ENCODE measurements at places on chromosomes 4 and X. TPM values are rescaled to one million over a fixed set of nuclear protein-coding genes. Genes with fewer than 3 reads are reported as not detected.

GRCh38 chrX:13216139-13216538, 103.7 kb downstream of the ATXN3L start:
- H3K4me1 ChIP-seq = peaks cover 2% of the 10 kb centered on the region
- no peak for DNase-seq
- H3K27me3 ChIP-seq = no peaks in the 10 kb centered on the region
- H3K36me3 ChIP-seq = no peaks in the 10 kb centered on the region
- H3K27ac ChIP-seq = no peak overlapping the region

DNA sequence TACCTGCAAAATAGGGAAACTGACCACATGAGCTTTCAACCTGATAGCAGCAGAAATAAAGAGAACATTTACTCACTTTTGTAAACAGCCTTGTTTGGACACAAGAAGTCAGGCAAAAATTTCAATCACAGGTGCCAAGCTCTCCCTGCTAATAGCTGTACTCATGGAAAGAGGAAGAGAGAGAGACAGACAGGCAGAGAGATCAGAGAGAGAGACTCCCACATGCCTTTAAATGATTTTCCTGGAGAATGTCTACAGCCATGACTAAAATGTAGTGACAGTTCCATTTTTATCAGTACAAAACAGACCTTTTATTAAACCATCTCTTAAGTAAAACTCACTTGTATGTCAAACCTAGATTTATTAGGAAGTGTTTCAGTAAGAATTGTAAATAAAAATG, 752.9 kb downstream of the TRAM1L1 start:
- no peak overlapping the region for H3K27ac ChIP-seq
- no peak for DNase-seq
- H3K27me3 ChIP-seq = no peaks in the 10 kb centered on the region

DNA sequence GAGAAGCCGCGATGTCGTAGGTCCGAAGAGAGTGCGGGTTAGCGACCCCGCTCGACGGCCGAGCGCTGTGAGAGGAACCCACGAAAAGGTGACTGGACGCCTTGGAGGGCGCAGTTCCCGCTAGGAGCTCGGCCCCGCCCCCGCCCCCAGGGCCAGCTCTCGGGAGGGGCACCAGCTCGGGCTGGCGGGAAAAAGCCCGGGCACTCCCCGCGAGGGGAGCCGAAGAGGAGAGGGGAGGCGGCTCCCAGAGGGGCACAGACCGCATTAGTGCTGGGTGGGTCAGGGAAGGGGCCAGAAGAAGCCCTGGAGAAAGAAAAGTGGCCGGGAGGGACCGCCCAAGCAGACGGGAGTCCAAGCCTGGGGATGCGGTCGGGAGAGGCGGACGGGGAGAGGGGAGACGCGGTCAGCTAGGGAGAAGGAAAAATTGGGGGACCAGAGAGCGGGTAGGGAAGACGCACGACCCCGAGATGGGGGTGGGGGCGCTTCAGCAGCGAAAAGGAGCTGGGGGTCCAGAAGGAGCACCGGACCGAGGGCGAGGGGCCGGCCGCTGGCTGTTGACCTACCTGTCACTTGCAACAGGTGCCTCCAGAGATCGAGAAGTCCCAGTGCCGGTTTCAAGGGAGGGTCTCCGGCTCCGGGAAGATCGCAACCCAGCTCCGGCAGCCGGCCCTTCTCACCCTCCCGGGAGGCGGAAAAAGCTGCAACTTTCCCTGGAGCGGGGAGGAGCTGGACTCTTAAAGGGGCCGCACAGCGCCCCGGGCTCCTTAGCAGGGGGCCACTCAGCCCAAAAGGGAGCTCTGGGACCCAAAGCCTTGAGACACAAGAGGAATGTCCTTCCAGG, at the start of gene SYTL4:
Gene SYTL4 (minus strand): TSS at position 681 of the 841 bp plus-strand sequence. CDS start 30,084 bp downstream, outside the sequence.
- no peaks in the 10 kb centered on the region for H3K4me1 ChIP-seq
- no peak for DNase-seq
- no peaks in the 10 kb centered on the region for H3K36me3 ChIP-seq
- no peak within 1 kb of the TSS for H3K4me3 ChIP-seq
- H3K27ac ChIP-seq = no peak within 1 kb of the TSS
- peaks cover 64% of the 10 kb centered on the region for H3K27me3 ChIP-seq

DNA sequence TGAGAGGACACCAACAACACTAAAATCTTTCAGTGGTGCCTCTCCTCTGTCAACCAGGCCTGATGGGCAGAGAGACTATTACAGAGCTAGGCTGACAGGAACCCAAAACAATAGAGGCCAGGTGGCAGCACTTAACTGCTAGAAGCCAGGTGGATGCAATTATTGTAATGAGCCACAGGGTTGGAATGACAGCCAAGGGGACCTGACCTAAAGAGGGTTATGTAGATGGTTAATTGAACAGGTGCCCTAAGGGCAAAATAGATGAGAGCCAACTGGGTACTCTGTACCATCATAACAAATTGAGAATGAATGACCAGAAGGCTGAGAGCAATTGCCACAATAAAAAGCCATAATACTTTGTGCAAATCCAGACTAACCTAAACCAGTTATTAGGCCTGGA, 24.7 kb upstream of the FRAS1 start:
- H3K4me3 ChIP-seq = no peak overlapping the region
- peaks cover 4% of the 10 kb centered on the region for H3K27me3 ChIP-seq
- no peaks in the 10 kb centered on the region for H3K36me3 ChIP-seq
- H3K4me1 ChIP-seq = no peaks in the 10 kb centered on the region

- no peak overlapping the region for H3K27ac ChIP-seq
- no peak overlapping the region for H3K4me3 ChIP-seq
- no peaks in the 10 kb centered on the region for H3K36me3 ChIP-seq
- H3K4me1 ChIP-seq = peaks cover 2% of the 10 kb centered on the region
Measured at GRCh38 chr4:147589586-147589985, 27.6 kb upstream of the TMEM184C start.

DNA sequence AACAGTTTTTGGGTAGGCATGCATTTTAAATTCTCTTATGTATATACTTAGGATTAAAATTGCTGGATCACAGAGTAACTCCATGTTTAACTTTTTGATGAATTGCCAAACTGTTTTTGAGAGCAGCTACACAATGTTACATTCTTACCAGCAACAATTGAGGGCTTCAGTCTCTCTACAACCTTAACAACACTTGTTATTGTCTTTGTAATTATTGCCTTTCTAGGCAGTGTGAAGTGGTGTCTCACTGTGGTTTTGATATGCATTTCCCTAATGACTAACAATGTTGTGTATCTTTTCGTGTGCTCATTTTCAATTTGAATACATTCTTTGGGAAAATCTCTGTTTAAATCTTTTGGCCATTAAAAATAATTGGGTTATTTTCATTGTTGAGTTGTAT, 17.3 kb upstream of the F11 start:
- no peak overlapping the region for H3K27ac ChIP-seq
- peaks cover 19% of the 10 kb centered on the region for H3K36me3 ChIP-seq
- H3K27me3 ChIP-seq = no peaks in the 10 kb centered on the region

GRCh38 chr4:144494280-144494679, 151.7 kb upstream of the HHIP start:
- H3K27me3 ChIP-seq = no peaks in the 10 kb centered on the region
- H3K4me1 ChIP-seq = no peaks in the 10 kb centered on the region
- no peaks in the 10 kb centered on the region for H3K36me3 ChIP-seq
- H3K4me3 ChIP-seq = no peak overlapping the region

DNA sequence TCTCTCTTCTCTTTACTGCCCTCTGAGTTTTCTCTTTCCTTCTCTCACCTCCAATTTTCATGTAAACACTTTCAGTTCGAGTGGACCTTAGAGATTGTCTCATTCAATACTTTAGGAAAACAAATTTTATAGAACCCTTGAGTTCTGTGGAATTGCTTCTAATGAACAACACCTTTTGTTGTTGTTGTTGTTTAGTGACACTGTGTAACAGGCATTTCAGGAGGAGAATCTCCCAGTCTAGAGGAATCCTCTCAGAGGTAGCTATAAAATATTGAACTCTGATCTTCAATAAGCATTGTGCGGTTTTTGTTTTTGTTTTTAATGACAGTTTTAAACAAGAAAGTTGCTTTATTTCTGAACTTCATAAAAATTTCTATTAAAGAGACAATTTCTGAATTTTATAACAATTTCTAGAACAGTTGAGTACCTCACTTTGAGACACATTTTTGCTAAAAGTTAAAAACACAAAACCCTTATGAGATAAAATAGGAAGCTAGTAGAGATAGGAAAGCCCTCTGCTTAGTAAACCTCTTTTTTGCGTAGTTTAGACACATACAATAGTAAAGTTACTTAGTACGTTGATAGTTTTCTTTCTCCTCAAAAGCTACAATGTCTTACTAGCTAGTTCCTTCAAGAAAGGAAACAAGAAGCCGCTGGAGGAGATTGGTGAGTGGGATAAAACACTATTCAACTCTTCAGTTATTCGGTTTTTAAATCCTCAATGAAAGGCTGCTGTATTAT, 38.8 kb downstream of the CLCN3 start:
- H3K27me3 ChIP-seq = no peaks in the 10 kb centered on the region
- peak overlapping the region; percentile 10 for H3K4me3 ChIP-seq
- peaks cover 25% of the 10 kb centered on the region for H3K4me1 ChIP-seq
- no peak for DNase-seq
- H3K36me3 ChIP-seq = peaks cover 8% of the 10 kb centered on the region
- H3K27ac ChIP-seq = peak overlapping the region; percentile 67

DNA sequence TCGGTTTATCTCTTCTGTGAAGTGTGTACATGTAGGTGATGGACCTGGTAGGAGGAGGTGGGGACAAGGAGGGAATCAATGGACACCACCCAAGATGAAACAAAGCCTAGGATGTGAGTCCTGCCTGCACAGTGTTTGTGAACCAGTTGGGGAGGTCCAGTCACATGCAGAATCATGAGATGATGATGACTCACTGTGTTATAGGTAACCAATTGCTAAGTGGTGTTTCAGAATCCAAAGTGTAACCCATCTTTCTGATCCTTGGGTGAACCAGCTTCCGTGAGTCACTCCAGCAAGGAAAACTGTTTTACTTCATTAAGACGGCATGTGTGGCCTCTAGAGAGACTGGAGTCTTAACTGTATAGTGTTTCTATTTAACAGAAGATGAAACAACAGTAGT, 57.9 kb upstream of the HPF1 start:
- no peak for DNase-seq
- H3K27me3 ChIP-seq = peaks cover 6% of the 10 kb centered on the region
- H3K36me3 ChIP-seq = no peaks in the 10 kb centered on the region
- H3K27ac ChIP-seq = no peak overlapping the region

GRCh38 chrX:98077440-98077839, 1193.7 kb downstream of the RPA4 start:
- H3K4me1 ChIP-seq = no peaks in the 10 kb centered on the region
- no peak for DNase-seq
- H3K27me3 ChIP-seq = no peaks in the 10 kb centered on the region

DNA sequence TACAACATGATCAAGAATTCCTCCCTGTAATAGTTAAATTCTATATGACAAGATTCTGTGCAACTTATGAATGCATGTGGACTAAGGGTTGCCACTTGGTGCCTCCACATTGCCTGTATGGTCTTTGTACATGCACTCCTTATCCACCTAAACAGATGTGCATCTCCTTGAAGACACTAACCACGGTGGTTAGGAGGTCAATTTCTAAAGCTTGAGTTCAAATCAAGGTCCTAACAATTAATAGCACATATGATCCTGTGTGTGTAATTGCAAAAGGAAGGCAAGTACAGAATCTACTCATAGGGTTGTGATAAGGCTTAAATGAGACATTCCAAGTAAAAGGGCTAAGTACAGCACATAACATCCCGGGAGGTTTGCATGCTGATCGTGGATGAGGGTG, 1.5 kb upstream of the IL21 start:
- no peak overlapping the region for H3K27ac ChIP-seq
- H3K27me3 ChIP-seq = peaks cover 6% of the 10 kb centered on the region
- H3K4me3 ChIP-seq = no peak overlapping the region
- no peak for DNase-seq

DNA sequence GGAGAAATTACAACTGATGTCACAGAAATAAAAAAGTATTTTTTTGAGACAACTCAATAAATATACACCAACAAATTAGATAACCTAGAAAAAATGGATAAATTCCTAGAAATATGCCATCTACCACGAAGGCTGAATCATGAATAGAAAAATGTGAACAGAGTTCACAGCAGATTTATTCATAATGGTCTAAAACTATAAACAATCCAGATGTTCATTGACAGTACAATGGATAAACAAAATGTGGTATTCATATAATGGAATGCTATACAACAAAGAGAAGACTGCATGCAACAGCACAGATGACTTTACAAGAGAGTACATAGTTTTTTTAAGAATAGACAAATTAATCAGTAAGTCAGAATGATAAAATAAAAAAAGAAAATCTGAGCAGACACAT, 55.2 kb downstream of the CLOCK start:
- peaks cover 23% of the 10 kb centered on the region for H3K36me3 ChIP-seq
- H3K27me3 ChIP-seq = no peaks in the 10 kb centered on the region
- no peak for DNase-seq
- H3K27ac ChIP-seq = no peak overlapping the region

DNA sequence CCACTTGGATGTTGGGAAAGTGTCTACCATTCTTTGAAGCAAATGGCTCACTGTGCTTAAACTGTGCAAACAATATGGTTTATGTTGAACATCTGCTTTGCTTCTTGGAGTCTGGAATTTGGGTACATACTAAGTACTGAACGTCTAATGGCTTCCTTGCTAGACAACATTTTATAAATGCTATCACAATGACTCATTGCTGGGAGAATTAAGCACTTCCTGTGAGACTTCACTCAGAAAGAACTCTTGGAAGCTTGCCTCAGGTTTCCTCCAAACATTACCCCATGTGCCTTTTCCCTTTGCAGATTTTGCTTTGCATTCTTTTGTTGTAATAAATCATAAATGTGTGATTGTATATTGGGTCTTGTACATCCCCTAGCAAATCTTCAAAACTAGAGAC, 139.7 kb downstream of the PACRGL start:
- no peaks in the 10 kb centered on the region for H3K27me3 ChIP-seq
- no peak overlapping the region for H3K4me3 ChIP-seq
- no peaks in the 10 kb centered on the region for H3K36me3 ChIP-seq
- no peaks in the 10 kb centered on the region for H3K4me1 ChIP-seq
- DNase-seq = no peak
- no peak overlapping the region for H3K27ac ChIP-seq

MND1 gene
- 42.8 TPM for total RNA-seq

CTAG1B gene
- total RNA-seq = not detected

HSD17B13 gene
- total RNA-seq = not detected

VCX2 gene
- not detected for total RNA-seq

PCDH18 gene
- total RNA-seq = 0.06 TPM

NHSL2 gene
- total RNA-seq = 0.10 TPM
